Upper lobe of left lung (tissue), 6 donors: ENCODE measurements at places on chromosomes 1 and 21.
A peak's percentile ranks its signal among the peaks of the same experiment; 100 is the strongest.

DNA sequence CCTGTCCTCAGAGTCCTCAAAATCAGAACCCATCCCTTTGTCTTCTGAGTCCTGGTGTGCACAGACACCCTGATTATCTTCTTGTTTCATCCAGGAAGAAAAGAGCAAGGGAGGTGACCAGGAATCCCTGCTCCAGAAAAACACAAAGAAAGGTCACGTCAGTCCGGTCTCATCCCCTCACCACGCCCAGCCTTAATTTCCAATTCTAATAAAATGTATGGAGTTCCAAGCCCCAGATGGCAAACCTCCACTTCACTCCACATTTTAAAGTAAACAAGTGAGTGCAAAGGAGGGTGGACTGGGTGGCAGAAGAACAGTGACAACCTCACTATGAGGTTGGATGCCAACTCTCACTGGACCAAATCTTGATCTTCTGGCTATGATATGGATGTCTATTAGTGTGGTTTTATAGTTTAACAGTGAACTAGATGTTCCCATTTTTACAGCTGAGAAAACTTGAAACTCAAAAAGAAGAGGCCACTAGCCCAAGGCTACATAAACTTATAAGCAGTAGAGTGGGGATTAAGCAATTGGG lies 22.0 kb downstream of the ZNF697 start:
- DNase-seq, result no peak

GRCh38 chr1:5494518-5494917 lies 497.7 kb downstream of the NPHP4 start:
- DNase-seq, result no peak

- DNase-seq, result no peak
Observed at GRCh38 chr1:154386643-154387352, 18.3 kb upstream of the IL6R start.

DNA sequence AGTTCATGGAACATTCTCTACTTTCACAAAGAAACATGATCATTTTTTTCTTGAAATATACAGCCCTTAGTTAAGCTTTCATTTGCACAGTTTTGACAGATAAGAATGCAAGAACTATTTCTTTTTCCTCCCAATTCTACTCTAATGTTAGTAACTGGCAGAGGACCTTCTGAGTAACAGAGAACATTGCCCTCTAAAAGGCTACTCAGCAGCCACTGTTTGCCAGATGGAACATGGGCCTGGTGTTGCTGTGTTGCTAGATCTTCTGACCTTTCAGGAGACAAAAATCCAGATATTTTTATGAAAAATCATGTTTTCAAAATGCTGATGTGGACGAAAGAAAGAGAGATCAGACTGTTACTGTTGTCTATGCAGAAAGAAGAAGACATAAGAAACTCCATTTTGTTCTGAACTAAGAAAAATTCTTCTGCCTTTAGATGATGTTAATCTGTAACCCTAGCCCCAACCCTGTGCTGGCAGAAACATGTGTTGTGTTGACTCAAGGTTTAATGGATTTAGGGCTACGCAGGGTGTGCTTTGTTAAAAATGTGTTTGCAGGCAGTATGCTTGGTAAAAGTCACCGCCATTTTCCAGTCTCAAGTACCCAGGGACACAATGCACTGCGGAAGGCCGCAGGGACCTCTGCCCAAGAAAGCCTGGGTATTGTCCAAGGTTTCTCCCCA lies 2.9 kb upstream of the PRDX6 start:
- DNase-seq, result no peak

- no peak for DNase-seq
Observed at GRCh38 chr1:172497230-172497629, 35.7 kb upstream of the SUCO start.

GRCh38 chr1:32091591-32091990 lies 16.3 kb upstream of the KPNA6 start:
- peak; percentile 48 for DNase-seq

- DNase-seq, result no peak
Observed at GRCh38 chr1:13916530-13916929, 216.5 kb downstream of the PRDM2 start.

GRCh38 chr1:41780916-41781315 lies 137.8 kb downstream of the HIVEP3 start:
- DNase-seq, result no peak

- DNase-seq, result no peak
Observed at GRCh38 chr1:11248169-11248568, 14.2 kb downstream of the MTOR start.

DNA sequence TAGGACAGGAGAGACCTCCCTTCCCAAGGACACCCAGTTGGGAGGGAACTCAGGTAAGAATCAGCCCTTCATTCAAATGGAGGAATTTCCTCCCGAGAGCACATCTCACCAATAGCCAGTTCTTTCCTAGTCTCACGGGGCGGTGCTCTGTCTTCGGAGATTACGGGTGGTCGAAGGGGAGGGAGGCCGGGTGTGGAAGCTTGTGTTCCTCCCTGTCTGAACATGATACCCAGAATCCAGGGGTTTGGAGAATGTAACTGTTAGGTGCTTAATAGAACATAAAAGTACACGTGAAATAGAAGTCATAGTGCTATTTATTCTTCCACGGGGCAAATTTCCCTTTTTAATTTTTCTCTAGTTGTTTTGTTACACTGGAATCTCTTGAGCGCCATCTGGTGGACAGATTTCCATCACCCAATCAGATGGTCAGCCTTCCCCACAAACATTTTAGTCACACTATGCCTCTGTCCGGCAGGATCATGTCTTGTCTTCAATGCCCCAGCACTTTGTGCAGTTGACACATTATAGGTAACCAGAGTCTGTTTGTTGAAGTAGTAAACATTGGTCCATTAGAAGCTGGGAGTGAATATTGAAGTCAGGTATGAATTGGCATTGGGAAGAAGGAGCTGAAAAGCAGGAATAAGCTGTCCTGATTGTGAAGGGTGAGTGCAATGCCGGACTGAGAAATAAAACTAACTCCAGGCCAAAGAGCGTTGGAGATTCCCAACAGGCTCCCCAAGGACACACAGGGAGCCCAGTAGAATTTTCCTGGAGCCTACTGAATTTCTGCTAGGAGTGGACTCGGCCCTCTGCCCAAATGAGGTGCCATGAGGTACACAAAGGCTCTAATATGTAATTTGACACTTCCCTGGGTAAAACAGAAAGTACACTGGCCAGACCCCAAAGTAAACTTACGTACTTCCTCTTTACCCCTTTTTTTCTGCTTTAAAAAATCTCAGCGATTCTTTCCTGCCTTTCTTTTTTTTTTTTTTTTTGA lies 27.6 kb upstream of the ZNF697 start:
- peak; percentile 84 for DNase-seq

DNA sequence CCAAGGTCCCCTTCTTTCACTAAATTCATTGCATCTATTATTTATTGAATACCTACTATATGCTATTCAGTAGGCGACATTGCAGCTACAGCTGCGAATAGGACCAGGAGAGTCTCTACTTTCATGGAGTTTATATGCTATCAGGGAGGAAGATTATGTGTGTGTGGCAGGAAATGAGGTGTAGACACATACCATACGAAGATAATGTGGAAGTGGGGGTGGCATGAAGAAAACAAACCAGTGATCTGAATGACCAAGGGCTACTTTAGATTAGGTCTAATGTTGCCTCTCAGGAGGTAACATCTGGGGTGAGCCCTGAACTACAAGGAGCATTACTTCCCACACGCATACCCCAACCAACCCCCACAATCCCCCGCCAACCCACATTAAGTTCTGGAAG lies 1.0 kb upstream of the PPIH start:
- DNase-seq, result no peak

- DNase-seq, result no peak
Observed at GRCh38 chr1:205832326-205832751, 17.6 kb downstream of the PM20D1 start.

- no peak for DNase-seq
Observed at GRCh38 chr1:213127074-213127473, 76.0 kb downstream of the RPS6KC1 start.

DNA sequence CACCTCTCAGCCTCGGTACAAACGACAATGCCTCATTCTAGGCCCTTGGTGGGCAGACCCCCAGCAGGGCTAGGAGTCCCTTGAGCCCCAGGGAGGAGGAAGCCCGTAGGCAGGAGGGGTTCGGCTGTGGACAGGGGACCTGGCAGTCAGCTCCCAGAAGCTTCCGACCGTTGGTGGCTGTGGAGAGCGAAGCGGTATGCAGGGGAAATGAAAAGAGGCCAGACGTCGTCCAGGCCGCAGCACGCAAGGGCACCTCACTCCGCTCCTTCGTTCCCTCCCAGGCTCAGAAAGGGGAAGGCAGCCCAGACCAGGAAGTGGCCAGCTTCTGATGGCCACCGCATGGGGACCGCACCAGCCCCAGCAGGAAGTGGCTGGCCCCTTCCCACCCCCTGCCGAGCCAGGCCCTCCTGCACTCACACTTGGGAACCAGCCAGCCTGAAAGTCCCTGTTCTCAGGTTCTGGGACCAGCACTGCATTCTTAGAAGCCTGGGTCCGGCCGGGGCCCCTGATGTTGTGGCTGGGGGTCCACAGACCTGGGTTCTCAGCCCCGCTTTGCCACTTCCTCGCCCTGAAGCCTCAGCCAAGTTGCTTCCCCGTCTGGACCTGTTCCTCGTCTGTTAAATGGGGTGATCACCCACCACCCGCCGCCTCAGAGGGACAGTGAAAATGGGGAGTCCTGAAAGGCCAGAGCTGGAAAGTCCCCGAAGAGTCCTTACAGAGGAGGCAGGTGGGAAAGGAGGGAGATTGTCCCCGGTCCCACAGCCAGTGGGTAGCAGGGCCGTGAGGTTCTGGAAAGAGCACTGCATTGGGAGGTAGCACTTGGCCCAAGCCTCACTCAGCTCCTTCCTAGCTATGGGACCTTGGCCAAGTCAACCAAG lies 104.0 kb upstream of the RUNX3 start:
- peak; percentile 79 for DNase-seq

DNA sequence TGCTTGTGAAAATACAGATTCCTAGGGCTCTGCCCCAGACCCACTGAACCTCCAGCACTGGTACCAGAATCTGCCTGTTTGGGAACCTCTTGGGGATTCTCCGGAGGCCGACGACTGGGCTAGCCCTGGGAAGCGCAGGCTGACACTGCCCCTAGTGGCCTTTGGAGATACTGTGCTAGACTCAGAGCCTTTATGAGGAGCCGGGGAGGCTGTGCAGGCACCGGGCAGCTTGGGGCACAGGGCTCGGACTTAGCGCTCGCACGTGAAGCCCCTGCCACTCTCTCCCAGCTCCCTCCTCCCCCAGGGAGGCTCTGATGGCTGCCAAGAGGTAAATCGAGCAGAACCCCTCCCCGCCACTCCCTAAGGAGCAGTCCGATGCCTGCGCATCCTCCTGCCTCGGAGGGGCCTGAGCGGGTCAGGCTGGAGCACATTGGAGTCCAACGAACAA lies 144.6 kb upstream of the TNR start:
- peak; percentile 29 for DNase-seq

GRCh38 chr1:229278120-229278741 lies 7.3 kb downstream of the RAB4A start:
- no peak for DNase-seq

DNA sequence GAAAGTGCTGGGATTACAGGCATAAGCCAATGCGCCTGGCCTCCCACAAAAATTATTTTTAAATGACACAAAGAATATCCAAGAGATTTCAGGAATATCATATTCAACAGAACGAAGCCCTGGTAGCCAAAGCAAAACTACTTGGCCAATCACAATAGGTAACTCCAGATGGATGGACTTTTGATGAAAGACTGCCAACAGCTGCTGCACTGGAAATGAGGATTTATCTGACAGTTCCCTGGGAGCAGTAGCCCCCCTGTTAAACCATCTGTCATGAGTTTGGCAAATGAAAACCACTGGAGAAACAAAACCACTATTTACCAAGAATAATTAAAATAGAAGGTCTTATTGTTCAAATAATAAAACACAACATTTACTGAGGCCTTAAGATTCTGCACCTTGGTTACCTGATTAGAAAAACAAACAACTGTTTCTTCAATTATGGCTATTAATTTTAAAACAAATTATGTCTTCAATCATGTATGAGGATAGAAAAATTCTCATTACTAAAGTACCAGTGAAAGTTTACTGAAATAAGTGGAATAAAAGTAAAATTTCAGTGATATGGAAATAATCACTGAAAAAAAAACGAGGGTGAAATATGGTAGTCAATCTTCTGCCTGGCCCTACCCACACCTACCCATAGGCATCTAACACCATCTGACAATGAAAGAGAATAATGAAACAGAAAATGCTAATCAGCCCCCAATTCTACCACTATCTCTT lies 34.3 kb upstream of the PSMG1 start:
- no peak for DNase-seq

- no peak for DNase-seq
Observed at GRCh38 chr1:62784509-62785365, 805 bp downstream of the ATG4C start.

DNA sequence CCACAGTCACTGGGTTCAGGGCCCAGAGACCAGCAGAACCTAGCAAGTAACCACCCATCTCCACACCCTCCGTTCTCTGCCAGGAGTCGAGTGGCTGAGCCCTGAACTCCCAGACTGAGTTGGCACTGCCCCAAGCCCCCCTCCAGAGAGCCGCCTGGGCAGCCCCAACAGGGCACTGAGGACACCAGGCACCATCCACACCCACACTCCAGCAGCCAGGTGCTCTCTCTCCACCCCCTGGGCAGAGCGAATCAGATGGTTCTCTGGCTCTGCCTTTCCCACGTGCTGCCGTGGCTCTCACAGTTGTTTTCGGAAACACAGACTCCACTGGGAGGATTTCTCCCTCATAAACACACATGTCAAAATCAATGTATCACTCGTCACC lies 13.6 kb downstream of the WDR4 start:
- DNase-seq, result peak; percentile 95

GRCh38 chr1:185483664-185484450 lies 166.8 kb upstream of the IVNS1ABP start:
- DNase-seq, result peak; percentile 37

DNA sequence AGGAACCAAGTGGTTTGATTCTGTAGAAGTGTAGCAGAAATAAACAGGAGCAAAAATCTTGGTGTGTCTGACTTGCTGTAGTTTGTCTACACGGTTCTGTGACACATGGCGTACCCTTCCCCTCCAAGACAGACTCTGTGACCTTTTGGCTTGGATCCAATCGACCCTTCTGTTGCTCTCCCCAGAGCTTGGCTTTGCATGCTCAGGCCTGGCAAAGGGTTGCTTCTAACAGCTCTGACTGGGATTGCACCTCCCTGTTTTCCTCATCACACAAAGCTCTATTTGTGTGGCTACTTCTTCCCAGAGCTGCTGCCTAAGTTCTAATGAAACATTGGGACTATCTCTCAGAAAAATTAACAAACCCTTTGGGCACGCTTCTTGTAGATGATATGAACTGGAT lies 24.0 kb downstream of the NGF start:
- DNase-seq, result no peak

DNA sequence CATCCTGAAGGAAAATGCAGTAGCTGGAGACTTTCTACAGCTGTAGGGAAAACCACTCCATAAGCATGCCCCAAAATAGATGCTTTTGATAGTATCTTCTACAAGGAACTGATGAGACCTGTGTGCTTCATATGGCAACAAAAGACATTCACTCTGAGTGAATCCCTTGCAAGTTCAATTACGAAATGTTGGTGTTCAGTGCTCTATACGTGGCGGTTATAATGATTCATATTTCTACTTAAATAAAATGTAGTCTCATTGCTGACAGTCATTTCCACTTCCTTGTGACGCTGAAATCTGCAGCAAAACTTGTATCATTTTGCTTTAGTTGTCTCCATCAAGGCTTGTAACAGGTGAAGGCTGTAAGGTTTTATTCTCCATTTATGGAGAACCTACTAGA lies 20.6 kb downstream of the TOR1AIP2 start:
- no peak for DNase-seq

- no peak for DNase-seq
Observed at GRCh38 chr1:169312084-169312954, 55.3 kb downstream of the NME7 start.

GRCh38 chr1:164141797-164142196 lies 417.2 kb upstream of the PBX1 start:
- DNase-seq, result no peak
